Cortex of kidney (tissue), 1 donor: ENCODE measurements at places on chromosomes 11 and 22.

DNA sequence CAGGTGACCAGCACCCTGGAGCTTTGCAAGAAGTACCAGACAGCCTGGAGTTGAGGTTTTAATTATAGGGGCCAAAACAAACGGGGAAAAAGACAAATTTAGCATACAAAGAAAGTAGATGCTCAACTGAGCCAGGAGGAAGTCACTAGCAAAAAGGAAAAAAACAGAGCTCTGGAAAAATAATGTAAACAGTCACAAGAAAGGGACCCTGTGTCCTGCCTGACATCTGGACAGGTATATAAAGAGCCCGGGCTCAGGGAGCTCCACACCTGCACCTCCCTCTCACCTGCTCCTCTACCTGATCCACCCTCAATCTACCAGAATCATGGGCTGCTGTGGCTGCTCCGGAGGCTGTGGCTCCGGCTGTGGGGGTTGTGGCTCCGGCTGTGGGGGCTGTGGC is at the start of gene KRTAP5-10:
Gene KRTAP5-10 (plus strand): TSS at position 301 of the 400 bp plus-strand sequence. CDS start 25 bp downstream, at position 326.
- DNase-seq, result no peak

GRCh38 chr11:1871531-1871930 is 18.6 kb downstream of the LSP1 start:
- no peak for DNase-seq

DNA sequence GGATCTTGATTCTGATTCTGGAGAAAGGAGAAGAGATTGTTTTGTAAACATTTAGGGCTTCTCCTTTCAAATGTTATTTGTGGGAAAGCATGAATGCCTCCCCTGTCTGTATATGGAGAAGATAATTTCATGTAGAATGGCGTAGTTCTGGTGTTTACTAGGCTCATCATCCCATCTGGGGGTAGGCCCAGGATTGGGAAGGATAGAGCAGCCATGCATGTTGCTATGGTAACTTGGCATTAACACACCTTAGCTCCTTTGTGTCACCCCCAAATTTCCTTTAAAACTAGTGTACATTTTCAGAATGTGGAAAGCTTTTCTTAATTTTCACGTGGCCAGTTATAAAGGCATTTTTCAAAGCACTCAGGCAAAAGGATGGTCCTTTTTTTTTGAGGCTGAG is 57.5 kb upstream of the EED start:
- DNase-seq, result no peak

DNA sequence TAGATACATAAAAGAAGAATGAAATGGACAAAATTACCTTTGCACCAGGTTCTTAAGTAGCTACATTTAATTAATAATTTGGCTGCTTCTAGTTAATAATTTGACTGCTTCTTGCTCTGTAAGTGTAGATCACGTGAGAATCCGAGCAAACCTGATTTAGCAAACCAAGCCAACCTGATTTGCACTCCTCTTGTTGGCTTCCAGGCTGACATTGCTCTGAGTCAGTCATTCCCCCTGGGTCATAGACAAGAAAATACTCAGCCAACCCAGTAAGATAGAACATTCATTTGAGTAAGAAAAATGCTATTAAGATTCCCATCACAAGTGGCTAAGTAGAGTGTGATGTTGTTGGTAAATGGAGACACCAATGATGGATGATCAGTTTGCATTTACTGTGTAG is 304.1 kb downstream of the C11orf87 start:
- no peak for DNase-seq

GRCh38 chr11:67029146-67029545 is 6.2 kb downstream of the SYT12 start:
- no peak for DNase-seq

GRCh38 chr22:22932512-22932941 is 44.9 kb downstream of the IGLL5 start:
- no peak for DNase-seq

- no peak for DNase-seq
Observed at GRCh38 chr11:8631395-8632118, 37.5 kb upstream of the STK33 start.

DNA sequence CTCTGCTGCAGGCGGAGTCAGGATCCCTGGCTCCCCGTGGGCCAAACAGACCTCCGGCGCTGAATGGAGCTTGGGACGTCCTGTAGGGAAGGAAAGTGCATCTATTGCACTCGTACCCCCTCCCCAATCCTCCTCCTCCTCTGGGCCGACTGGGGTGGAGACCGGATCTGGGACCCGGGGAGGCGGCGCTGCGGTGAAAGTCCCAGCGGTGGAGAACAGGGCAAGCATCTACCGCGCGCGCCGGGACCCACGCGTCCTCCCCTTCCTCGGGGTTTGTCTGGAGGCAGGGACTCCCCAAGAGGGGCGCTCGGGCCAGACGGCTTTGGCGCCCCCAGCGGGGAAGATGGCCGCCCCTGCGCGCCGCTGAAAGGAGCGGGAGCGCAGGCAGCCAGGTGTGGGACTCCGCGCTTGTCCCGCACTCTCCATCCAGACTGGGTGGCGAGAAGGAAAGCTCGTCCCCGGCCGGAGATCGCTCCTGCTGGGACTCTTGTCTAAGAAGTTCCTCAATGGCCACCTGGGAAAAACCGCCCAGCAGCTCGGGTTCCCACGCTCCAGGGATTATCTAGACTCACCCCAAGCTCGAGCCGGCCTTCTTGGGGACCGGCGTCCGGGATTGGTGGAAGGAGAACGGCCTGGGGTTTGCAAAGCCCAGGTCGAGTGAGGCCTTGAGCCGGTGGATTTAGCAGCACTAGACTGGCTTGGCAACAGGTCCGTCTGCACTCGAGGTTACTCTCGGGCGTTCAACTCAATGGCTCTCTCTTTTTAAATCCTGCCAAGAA is 718 bp downstream of the FADS2 start:
- DNase-seq, result no peak

- DNase-seq, result no peak
Observed at GRCh38 chr11:71433648-71434450, 14.3 kb downstream of the DHCR7 start.

DNA sequence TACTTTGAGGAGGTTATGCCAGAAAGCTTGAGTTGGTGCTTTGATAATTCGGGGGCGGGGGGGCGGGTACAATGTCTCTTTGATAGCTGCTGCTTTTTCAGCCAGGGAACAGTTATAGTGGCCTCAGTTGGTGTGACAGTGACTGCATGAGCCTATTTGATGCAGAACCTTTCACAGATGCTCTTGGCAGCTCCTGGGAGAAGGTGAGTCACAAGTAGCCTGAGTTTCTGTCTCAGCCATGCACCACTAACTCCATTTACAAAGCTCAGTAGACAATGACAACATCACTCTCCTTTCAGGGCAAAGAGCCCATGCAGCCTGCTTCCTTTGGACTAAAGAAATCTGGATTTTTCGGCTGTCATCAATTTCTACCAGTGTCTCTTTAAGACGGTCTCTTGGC is 42.1 kb upstream of the SEZ6L start:
- no peak for DNase-seq

DNA sequence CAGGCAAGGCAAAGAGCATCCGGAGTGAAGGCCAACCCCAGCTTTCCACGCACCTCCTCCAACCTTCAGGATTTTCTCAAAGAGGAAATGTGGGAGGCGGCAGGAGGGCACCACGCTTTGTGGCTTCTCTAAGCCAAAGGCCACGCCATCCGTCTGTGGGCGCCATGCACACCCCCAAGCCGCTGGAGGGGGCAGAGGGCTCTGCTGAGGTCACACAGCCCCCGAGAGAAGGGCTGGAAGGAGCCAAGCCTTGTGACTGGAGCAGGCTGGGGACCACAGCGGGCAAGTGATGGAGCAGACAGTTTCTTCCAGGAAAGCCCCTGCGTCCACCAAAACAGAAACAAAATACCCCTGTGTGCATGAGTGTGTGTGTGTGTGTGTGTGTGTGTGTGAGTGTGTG is 527.4 kb downstream of the BRD1 start:
- no peak for DNase-seq

- DNase-seq, result no peak
Observed at GRCh38 chr11:106514706-106515105, 437.2 kb downstream of the AASDHPPT start.

DNA sequence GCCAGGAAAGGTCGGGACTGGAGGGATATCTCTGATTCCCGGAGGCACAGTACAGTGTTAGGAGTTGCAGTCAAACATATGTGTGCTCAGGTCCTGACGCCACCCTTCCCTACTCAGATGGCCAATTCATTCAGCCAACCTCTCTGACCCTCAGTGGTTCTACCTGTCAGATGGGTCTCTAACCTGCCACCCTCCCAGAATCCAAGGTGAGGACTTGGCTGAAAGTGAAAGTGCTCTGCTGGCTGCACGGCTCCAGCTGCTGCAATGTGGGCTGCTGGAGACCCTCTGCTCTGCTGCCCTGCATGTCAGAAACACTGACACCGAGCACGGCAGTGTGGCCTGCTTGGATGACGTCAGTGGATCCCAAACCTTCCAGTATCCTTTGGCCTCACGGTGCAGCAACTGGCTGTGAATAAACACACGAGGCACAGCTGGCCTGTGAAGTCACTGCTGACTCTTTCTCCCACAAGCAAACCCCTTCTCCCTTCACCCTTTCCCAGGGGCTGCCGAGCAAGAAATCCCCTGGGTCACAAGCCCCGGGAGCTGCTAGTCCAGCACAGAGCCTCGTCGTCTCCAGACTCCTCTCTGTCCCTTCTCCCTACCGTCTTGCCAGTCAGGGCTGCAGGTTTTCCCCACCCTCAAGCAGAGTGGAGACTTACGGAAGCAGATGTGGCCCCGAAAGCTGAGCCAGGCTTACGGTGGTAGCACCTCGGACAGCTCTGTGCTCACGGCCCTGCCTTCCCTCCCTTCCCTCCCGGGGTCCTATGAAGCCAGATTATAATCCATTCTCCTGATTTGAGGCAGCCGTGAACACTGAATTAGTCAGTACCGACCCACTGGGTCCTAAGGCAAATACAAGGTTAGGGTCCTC is 24.3 kb downstream of the KIAA0930 start:
- DNase-seq, result no peak

DNA sequence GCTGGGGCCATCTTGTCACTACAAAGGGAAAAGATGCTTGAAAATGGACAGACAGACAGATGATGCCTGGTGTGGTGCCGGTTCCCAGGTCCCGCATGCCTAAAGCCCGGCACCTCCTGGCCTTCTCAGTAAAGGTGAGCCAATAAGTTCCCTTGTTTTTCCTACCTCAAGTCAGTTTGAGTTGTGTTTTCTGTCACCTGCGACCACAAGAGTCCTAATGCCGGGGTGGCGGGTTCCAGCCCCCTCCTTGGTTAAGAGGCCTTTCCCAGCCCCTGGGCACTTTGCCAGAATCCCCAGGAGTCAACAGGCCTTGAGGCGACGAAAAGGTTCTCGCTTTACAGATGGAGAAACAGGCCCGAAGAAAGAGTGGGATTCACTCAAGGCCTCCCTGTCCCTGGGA is 9.0 kb downstream of the FGF19 start:
- no peak for DNase-seq

- no peak for DNase-seq
Observed at GRCh38 chr11:18144243-18144642, 11.9 kb downstream of the MRGPRX3 start.

GRCh38 chr11:115652094-115652493 is 147.9 kb upstream of the CADM1 start:
- DNase-seq, result no peak

GRCh38 chr11:128796270-128796669 is 70.8 kb downstream of the KCNJ1 start:
- no peak for DNase-seq

GRCh38 chr22:27419473-27419872 is 382.1 kb downstream of the MN1 start:
- DNase-seq, result no peak

DNA sequence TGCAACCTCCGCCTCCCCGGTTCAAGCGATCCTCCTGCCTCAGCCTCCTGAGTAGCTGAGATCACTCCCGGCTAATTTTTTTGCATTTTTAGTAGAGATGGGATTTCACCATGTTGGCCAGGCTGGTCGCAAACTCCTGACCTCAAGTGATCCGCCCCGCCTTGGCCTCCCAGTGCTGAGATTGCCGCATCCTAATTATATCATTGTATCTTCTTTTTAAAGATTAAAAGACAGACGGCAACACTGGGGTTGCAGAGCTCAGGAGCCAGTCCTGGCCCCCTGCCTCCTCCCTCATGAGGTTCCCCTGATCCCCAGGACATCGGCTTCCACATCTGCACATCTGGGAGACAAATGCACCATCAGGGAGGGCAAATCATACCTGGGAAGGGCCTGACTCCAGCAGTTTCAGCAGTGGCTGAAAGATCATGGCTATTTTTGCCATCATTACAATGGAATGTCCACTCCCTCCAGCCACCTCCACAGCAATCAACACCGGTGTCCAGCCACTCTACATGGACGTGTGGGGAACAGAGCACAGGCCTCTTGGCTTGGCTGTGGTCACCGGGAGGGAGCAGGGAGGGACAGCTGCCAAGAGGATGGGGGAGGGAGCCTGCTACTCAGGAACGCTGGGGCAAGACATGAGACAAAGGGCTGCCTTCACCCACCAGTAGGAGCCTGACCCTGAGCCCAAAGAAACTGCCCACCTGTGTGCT is 9.2 kb upstream of the CELSR1 start:
- DNase-seq, result no peak

- no peak for DNase-seq
Observed at GRCh38 chr22:49701380-49702067, 126.1 kb downstream of the BRD1 start.

DNA sequence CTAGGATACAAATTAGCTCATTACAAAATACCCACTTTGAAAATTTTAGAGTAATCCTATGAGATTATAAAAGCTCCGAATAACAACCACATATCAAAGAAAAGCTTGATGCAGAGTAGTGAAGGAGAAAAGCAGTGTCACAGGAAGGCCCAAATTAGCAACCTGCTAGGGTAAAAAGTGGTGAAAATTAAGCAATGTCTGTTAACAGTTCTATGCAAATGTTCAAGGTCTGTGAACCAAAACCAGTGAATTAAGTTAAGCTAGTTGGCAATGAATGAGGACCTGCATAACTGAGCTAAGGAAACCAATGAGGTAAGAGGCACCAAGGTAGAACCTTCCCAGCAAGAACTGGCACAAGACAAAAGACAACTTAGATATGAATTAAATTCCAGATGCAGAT is 29.6 kb downstream of the PRDM10 start:
- no peak for DNase-seq

DNA sequence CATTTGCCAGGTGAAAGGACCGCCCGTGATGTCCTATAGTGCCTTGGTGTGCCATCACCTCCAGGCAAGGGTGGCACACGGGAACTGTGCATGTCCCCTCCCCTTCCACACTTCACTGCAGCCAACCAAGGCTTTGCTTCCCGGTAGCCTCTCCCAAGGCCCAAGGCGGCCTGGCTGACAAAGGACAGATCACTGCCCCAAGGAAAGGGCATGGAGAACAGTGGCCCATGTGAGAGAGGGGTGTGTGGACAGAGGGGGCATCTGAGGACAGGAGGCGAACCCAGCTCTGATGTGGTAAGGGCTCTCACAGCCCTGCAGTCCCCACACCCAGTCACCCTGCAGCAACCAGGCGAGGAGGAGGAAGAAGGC is 50.4 kb downstream of the RPUSD4 start:
- DNase-seq, result no peak

GRCh38 chr11:76347466-76347865 is 33.5 kb downstream of the THAP12 start:
- DNase-seq, result no peak

DNA sequence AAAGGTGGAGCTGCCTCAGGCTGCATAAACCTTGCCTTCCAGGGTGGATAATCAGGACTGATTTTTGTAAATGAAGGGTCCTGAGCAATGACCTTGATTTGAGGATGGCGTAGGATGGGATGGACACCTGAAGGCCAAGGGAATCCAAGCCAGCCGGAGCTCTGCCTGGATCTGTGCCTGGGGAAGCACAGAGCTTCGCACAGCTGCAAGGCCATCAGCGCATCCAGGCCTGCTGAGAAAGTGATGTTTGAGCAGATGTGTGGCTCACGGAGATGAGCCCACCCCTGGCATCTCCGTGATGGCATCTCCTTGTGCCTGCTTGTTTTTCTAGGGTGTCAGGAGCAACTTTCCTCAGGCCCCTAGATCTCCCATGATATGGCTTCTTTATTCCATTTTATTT is 23.3 kb downstream of the FAM83F start:
- DNase-seq, result no peak
